Foreskin fibroblast (primary cell): ENCODE measurements at places on chromosomes 5 and 9.

- peak; percentile 84 for DNase-seq
These were observed 279.9 kb upstream of the CD180 start for GRCh38 chr5:67476531-67476930.

GRCh38 chr9:36987891-36988290, 46.2 kb downstream of the PAX5 start:
- peak; percentile 13 for DNase-seq

- no peak for DNase-seq
These were observed 45.3 kb upstream of the ANGPTL2 start for GRCh38 chr9:127167560-127168326.

- no peak for DNase-seq
These were observed 89.6 kb downstream of the INSL6 start for GRCh38 chr9:5095795-5096194.

GRCh38 chr9:71793386-71794105, 25.2 kb upstream of the CEMIP2 start:
- DNase-seq, result peak; percentile 33

DNA sequence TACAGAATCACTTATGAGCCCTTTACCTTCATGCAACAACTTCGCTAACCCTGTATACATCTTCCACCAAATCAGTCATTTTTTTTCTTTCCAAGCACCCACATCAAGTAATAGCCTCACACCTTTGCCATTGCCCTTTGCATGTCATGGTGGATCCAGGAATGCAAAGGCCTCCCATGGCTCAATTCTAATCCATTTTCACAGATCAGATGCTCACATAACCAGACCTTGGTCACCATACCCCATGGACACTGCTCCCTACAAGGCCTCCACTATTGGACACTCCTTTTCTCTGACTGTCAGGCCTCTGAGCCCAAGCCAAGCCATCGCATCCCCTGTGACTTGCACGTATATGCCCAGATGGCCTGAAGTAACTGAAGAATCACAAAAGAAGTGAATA, 179.5 kb downstream of the RASEF start:
- DNase-seq, result no peak

- DNase-seq, result no peak
These were observed 104.1 kb upstream of the SPRY4 start for GRCh38 chr5:142428773-142429473.

DNA sequence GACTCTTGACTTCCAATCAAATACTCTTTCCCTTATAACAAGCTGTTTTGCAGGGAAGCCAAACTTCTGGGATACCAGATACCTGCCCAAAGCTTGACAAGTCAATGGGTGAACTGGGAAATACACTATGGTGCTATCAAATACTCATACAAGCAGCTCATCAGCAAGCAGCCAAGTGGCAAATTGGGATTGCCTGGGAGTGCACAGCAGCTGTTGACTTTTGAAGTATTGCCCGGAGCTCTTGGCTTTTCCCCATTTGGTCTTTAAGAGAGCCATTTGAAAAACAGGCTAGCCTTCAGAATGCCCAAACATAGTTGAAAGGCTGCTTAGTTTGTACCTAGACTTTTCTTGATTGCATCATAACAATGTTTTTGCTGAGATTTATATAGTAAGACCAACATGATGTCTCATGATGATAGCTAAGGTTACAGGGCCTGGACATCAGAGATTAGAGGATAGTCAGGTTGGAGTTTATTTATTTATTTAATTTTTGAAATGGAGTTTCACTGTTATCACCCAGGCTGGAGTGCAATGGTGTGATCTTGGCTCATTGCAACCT, 210.1 kb upstream of the ZNF608 start:
- peak; percentile 20 for DNase-seq

GRCh38 chr5:165083394-165083793, 1578.0 kb downstream of the MAT2B start:
- no peak for DNase-seq

DNA sequence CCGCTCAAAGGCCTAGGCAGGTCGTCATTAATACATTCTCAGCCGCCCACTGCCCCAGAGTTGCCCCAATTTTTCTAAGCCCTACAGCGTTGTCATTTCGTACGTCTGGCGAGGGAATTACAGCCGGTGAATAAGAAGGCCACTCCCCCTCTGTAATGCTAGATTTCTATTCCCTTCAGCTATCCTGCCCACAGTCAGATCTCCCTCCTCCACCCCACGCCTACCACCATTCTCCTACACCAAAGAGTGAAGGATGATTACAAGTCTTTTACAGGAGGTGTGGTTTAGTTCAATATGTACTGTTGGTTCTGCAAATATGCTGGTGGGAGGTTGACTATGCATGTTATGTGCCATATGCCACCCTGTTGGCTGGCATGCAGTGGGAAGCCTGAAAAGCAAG, 83.7 kb upstream of the SMIM15 start:
- no peak for DNase-seq

GRCh38 chr9:26262421-26263107, 584.3 kb upstream of the TUSC1 start:
- peak; percentile 39 for DNase-seq

- no peak for DNase-seq
These were observed 6.1 kb upstream of the AJM1 start for GRCh38 chr9:136835932-136836904.

DNA sequence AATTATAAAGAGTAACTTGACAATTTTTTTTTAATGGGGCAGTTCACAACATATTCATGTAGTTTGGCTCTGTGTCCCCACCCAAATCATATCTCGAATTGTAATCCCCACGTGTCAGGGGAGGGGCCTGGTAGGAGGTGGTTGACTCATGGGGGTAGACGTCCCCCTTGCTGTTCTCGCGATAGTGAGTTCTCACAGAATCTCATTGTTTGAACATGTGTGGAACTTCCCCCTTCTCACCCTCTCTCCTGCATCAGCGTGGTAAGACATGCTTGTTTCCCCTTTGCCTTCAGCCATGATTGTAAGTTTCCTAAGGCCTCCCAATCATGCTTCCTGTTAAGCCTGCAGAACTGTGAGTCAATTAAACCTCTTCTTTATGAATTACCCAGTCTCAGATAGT, 40.7 kb downstream of the FBXW11 start:
- DNase-seq, result no peak
